ENCODE measurements at places on chromosomes 3 and 15. TPM values are rescaled to one million over a fixed set of nuclear protein-coding genes. Genes with fewer than 3 reads are reported as not detected.
A peak's percentile ranks its signal among the peaks of the same experiment; 100 is the strongest.

The BTLA gene
- total RNA-seq = not detected

The GP9 gene
- total RNA-seq = not detected

- no peak for DNase-seq
Measured at GRCh38 chr15:80404761-80405553, 775 bp downstream of the ARNT2 start.

DNA sequence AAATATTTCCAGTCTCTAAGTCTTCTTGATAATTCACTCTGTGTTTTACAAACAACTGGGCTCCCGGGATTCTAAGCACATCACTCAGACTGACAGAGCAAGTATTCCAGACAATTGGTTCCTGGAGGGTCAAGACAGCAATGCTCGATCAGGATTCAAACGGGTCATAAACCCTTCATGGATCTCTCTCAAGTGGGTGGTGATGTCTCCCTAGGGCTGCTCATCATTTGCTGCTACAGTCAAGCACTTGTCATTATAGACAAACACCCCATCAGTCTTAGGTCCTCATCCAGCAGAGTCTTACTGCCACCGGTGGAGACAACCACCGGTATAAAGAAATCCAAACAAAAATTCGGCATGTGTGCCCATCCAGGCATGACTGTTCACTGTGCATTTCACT is 921.1 kb downstream of the FHIT start:
- DNase-seq = no peak

GRCh38 chr3:151379083-151379734 is 5.3 kb downstream of the P2RY12 start:
- peak; percentile 1 for DNase-seq

DNA sequence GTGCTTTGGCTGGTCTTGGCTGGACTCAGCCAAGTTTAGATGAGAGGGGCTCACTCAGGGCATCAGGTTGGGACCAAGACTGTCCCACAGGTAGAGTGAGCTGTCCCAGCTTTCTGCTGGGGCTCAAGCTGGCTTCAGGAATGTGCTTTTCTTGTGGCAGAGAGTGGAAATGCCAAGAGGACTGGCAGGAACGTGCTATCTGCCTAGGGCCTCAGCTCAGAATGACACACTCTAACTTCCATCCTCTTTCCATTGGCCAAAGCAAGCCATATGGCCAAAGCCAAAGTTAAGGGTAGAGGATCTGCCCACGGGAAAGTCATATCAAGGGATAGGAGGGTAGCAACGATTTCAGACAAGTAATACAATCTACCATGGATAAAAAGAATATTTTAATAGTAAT is 178.8 kb downstream of the ABHD5 start:
- no peak for DNase-seq

DNA sequence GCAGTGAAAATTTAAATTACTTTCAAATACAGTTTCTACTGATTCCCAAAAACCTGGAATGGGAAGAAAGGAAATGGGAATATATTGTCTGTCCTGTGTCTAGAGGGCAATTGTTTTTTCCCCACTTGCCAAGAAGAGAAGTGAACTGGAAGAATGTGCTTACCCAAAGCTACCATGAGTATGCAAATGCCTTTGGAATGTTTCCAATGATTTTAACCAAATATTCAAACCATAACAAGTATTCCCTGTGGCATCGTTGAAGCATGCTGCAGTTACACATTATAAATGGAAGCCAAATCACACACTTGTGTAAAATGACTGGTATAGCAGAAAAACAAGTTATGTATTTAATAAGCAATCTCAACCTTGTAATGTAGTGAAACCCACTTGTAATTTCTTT is 368.2 kb downstream of the GBE1 start:
- no peak for DNase-seq

DNA sequence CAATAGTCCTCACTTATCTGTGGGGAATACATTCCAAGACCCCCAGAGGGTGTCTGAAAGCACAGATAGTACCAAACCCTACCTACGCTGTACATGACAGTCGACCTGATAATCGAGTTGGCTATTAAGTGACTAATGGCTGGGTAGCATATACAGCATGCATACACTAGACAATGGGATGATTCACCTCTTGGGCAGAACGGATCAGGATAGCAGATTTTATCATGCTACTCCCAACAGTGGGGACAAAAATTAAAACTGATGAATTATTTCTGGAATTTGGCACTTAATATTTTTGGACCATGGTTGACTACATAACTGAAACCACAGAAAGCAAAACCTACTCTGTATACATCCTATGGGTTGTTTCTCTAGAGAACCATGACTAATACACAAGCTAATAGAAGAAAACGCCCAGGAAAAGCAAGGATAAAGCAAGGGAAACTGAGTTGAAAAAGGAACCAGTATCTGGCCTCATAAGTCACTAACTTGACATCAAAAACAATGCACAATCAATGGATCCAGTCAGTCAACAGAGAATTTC is 15.5 kb downstream of the ATG3 start:
- no peak for DNase-seq

GRCh38 chr3:183359036-183359435 is 69.4 kb downstream of the MCF2L2 start:
- DNase-seq = no peak
